ENCODE measurements at places on chromosomes 1 and 21.
A peak's percentile ranks its signal among the peaks of the same experiment; 100 is the strongest.

DNA sequence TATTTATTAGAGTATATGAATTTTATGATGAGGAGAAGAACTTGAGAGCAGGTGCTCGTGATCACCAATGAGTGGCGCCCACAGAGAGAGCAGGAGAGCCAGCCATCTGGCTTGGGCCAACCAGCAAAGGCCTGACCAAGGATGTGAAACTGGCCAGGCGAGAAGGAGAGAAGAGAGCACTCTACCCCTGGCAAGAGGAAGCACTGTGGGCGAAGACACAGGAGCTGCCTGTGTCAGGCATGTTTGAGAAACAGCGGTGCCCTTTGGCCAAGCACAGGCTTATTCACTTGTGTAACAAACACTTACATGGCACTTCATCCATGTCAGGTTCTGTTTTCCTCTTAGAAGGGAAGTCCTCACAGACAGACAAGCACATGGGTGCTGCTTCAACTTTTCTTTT, 4.2 kb upstream of the SIPA1L2 start:
- no peak for DNase-seq

GRCh38 chr1:162902416-162902815, 41.4 kb upstream of the CCDC190 start:
- DNase-seq: no peak

DNA sequence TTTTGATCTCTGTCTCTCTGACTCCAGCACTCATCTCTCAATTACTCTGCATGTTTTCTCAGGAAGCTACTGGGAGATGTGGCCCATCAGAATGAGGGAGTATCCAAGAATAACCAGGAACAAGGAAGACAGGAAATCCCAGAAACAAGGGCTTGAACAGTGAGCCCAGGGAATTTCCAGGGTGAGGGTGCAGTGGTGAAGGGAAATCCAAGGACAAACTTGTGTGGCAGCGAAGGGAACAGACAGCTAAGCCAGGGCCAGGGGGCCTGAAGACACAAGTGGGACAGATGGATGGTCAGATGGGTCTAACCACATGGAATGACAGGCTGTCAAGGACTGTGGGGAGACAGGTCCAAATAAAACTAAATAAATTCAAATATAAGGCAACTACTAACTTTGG, 121.8 kb upstream of the ERRFI1 start:
- no peak for DNase-seq

GRCh38 chr1:85058786-85059185, 10.5 kb upstream of the MCOLN3 start:
- no peak for DNase-seq

DNA sequence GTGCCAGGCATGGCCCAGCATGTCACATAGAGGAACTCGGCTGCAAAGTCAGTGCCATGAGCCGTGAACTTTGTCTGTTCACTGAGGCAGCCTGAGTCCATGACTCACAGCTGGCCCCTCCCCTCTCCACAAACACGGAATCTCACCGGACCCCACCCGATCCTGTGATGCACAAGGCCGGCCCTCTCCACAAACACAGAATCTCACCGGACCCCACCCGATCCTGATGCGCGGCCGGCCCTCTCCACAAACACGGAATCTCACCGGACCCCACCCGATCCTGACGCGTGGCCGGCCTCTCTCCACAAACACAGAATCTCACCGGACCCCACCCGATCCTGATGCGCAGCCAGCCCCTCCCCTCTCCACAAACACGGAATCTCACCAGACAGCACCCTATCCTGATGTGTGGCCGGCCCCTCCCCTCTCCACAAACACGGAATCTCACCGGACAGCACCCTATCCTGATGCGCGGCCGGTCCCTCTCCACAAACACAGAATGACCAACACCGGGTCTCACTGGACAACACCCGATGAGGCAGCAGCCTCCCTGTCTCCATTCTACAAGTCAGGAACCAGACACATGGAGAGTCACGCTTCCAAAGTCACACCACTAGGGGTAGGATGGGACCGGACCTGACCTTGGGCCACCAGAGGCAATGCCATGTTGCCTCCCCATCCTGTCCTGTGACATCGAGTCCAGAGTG, 39.6 kb upstream of the GPR153 start:
- no peak for DNase-seq

DNA sequence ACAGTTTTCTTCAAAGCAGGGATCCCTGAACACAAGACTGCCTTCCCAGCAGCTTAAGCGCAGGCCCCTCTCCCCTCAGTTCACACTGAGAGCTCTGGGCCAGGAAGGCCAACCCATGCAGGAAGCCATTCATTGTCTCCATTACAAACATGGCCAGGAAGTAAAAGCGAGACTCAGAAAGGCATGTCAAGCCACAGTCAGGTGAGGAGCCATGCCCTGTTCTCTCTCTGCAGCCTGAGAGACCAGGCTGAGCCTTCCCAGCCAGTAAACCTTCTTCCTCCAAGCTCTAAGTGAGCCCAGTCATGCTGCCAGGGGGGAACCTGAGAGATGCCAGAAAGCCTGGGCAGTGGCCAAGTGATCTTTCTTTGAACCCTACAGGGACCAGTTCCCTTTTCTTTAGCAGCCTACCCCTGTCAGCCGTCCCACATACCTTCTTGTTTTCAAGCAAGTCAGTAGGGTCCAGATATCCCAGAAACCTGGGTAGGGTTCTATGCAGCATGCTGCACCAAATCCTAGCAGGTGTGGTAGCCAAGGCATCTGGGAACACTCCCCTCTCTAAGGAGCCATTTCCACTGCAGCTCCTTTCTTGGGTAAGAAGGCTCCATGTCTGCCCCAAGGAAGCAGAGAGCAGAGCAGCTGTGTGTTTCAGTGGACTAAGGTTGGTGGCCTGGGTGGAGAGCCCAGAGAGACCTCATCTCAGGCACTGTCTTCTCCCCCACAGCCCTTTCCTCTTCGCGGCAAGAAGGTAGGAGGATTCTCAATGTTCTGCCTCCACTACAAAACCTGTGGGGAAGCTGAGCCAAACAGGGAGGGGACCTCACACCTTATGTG, 977 bp downstream of the TRAF3IP3 start:
- peak; percentile 49 for DNase-seq

- DNase-seq: no peak
These were observed 27.6 kb upstream of the MAP3K7CL start for GRCh38 chr21:29102791-29103257.

DNA sequence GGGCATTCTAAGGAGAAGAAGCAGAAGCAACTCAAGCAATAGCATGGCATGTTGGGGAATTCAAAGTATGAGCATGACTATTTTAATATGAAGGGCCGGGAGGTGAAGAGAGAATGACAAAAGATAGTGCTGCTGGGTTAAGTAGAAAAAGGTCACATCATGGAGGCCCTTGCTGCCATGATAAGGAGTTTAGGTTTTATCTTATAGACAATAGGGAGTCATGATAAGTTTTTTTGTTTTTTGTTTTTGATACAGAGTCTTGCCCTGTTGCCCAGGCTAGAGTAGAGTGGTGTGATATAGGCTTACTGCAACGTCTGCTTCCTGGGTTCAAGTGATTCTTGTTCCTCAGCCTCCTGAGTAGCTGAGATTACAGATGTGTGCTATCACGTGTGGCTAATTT, 3.1 kb downstream of the BNIPL start:
- no peak for DNase-seq

- DNase-seq: no peak
These were observed 509 bp downstream of the NVL start for GRCh38 chr1:224329484-224329841.

GRCh38 chr1:157371826-157372225, 180.5 kb downstream of the FCRL5 start:
- DNase-seq: no peak

- DNase-seq: peak; percentile 70
These were observed at the start of gene PPIE for GRCh38 chr1:39738622-39739366. Gene PPIE, plus strand, starts transcription at chr1:39738882. Its CDS starts 19 bp downstream, at chr1:39738901.

DNA sequence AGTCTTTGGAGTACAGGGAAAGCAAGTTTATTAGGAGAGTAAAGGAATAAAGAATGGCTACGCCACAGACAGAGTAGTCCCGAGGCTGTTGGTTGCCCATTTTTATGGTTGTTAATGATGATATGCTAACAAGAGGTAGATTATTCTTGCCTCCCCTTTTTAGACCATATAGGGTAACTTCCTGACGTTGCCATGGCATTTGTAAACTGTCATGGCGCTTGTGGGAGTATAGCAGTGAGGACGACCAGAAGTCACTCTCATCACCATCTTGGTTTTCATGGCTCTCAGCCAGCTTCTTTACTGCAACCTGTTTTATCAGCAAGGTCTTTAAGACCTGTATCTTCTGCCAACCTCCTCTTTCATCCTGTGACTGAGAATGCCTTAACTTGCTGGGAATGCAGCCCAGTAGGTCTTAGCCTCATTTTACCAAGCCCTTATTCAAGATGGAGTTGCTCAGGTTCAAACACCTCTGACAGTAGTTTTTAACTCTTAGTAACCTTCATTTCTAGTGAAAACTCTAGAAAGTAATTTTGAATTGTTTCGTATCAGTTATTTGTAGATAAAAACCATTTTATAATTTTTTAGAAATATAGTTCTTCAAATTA, 26.2 kb downstream of the TCP10L start:
- no peak for DNase-seq

DNA sequence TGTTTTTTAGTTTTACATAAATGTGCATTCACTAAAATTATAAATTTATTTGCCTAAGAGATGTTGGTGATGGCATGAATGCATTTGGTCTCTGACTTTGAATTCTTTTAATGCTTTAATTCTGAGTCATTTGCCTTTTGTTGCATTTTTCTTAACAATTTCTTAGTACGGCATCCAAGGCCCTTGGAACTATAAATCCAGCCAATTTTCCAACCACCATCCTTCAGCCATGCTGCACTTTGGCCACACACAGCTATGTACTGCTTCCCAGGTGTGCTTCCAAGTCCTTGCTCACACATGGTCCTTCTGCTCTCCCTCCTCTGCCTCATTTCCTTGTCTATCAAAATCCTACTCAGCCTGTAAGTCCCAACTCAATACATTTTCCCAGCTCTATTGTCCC, 161.0 kb downstream of the DHRS3 start:
- DNase-seq: no peak

Measured in GM12878 (cell line).